ENCODE measurements at places on chromosomes 7 and 10.

DNA sequence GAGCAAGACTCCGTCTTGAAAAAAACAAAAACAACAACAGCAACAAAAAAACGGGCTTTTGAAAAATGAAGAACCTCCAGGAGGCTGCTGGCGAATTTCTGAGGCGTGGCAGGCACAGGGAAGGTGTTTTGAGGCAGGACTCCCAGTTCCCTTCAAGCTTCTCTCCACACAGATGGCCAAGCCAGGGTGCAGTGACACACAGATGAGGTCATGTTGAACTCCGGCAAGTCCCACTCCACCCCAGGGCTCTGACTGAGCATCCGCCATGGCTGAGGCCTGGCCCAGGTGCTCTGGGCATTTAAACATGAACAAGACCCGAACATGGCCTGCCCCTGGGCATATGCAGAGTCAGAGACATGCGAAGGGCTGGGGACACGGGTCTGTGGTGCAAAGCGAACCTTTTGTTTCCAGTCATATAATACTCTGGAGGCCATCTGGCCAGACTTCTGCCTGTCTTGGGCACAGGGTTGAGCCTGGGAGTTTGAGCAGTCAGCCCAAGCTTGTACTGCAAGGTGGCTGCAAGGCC, 514.6 kb upstream of the FOXK1 start:
- no peak for DNase-seq

DNA sequence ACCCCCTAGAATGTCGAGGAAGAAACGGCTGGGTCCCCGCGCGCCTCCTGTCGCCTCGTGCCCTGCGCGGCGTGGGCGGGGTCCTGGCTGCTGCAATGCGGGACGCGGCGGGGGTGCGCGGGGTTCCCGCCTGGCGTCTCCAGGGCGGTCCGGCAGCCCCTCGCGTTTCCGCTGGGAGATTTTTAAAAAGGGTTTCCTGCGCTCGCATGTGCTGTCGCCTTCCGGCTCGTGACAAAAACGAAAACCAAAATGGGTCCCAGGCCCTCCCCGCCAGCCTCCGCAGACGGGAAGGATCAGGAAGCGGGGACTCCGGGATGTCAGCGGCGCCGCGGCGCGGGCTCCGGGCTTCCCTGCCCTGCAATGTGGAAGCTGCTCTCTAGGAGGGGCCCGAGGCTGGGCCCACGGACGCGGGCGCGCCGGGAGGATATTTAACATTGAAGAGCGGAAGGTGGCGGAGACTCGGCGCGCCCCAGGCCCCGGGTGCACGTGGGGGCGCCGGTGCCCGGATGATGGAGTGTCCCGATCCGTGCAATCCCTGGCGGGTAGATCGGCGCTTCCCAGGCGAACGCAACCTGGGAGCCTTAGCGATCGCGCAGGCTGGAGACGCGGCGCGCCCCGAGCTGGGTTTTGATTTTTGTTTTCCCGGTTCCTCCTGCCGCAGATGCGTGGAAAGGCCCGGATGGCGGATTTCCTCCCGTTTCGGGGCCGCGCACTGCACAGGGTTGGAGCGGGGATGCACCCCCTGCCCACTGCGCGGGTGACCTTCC, 1.0 kb downstream of the PFKP start:
- peak; percentile 76 for DNase-seq

DNA sequence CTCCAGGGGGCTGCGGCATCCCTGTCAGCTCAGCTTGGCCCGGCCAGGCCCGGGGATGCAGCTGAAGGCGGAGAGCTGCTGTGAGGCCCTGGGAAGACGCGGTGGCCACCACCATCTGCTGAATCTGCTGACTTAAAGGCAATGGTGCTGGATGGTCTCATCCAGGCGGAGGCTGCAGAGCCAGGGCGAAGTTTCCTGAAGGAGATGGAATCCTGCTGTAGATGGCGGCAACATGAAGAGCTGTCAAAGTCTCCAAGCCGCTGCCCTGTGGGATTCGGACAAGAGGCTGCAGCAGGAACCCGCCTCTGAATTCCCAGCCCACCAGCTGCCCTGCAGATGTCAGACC, 200.1 kb downstream of the PTPRN2 start:
- DNase-seq = no peak

GRCh38 chr7:9028012-9028411, 594.6 kb downstream of the NXPH1 start:
- no peak for DNase-seq

DNA sequence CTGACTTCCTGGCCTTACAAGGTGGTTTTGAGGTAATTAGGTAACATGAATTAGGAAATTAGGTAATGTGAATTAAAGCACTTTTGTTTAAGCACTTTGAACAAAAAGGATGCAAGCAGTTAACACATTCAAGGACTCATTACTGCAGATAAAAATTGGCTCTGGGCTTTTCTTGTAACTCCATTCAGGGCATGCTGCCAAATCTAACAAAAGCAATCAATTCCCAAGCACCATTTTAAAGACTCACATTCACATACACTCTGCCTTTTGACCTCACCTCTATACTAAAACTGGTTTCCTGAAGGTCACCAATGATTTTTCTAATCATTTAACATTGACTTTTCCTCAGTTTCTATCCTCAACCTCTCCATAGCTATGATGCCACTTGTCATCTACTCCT, 251.2 kb upstream of the RHOBTB1 start:
- DNase-seq = no peak
